HT1080 (cell line): ENCODE measurements at places on chromosomes 12 and 14. TPM values are rescaled to one million over a fixed set of nuclear protein-coding genes. Genes with fewer than 3 reads are reported as not detected.
A peak's percentile ranks its signal among the peaks of the same experiment; 100 is the strongest.

DNA sequence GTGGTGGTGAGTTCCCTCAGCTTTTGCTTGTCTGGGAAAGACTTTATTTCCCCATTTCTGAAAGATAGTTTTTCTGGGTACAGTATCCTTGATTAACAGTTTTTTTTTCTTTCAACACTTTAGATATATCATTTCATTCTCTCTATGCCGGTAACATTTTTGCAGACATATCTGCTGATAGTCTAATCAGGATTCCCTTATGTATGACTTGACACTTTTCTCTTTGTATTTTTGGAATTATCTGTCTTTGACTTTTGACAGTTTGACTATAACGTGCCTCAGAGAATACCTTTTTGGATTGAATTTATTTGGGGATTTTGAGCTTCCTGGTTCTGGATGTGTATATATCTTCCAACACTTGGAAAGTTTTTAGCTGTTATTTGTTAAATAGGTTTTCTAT is 234.8 kb upstream of the PRICKLE1 start:
- DNase-seq, result no peak

The RERGL gene
- total RNA-seq, result not detected in 2 replicates

- DNase-seq, result no peak
Observed at GRCh38 chr12:52336641-52337040, 15.4 kb upstream of the KRT83 start.

DNA sequence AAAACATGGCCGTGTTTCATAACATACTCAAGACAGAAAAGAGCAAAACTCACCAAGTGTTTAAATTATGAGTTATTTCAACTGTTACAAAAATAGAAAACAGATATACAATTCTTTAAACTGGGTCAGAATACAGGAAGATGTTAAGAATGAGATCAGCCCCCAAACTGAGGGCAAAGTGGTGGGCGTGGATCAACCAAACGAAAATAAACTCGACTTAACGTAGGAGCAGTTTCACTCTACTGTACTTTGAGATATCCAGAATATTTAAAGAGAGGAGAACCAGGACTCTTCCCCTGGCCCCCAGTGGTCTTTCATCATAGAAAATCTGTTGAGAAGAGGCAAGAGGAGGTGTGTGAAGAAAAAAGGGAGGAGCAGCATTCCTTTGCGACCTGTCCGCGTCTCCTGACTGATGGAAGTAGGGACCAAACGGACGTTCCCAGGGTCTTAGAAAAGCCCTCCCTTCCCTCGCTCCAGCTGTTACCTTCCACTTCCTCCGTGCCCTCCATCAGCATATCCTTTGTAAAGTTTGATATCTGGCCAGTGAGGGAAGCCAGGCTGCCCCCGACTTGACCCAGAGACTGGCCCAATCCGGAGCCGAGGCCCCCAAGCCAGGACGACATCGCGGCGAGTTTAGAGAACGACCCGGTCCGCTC is 668 bp downstream of the TRIP11 start:
- peak; percentile 81 for DNase-seq

- no peak for DNase-seq
Observed at GRCh38 chr14:44767646-44768173, 194.0 kb downstream of the KLHL28 start.

DNA sequence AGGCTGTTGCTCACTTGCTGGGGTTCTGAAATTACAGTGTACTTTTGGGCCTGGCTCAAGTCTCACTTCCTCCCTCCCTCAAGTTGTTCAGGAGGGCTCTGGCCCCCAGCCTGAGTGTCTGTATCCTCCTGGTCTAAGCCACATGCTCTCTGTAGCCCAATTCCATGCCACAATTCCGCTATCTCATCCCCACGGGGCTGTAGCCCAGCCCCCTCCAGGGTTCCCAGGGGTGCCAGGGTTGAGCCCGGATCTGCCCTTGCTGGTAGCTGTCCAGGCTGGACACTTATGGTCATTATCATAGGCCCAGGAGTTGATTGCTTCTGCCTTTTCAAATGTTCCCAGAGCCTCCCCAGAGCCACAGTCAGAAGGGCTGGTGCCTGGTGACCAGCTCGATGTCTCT is 65.3 kb downstream of the PRIMA1 start:
- no peak for DNase-seq

GRCh38 chr14:56881181-56881580 is 70.9 kb upstream of the OTX2 start:
- no peak for DNase-seq

GRCh38 chr12:92656911-92657310 is 45.9 kb upstream of the PLEKHG7 start:
- DNase-seq, result no peak

DNA sequence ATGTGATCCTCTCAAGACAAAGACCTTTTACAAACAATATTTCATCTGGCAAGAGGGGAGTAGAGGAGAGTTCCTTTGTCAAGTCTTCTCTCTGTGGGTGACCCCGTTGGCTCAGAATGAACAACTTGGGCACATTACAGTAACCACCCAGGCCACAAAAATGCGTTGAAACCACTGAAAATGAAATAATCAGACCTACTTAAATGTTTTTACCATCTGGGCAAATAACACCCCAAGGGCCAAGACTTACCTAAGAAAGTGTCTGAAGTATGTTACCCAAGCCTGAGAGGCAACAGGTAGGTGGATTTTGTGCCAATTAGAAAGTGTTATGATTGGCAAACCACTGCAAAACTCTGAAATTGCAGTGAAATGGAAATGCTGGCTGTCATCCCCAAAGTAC is 1.3 kb downstream of the TC2N start:
- peak; percentile 27 for DNase-seq

The RNU4-1 gene
- total RNA-seq, result not detected in 2 replicates

DNA sequence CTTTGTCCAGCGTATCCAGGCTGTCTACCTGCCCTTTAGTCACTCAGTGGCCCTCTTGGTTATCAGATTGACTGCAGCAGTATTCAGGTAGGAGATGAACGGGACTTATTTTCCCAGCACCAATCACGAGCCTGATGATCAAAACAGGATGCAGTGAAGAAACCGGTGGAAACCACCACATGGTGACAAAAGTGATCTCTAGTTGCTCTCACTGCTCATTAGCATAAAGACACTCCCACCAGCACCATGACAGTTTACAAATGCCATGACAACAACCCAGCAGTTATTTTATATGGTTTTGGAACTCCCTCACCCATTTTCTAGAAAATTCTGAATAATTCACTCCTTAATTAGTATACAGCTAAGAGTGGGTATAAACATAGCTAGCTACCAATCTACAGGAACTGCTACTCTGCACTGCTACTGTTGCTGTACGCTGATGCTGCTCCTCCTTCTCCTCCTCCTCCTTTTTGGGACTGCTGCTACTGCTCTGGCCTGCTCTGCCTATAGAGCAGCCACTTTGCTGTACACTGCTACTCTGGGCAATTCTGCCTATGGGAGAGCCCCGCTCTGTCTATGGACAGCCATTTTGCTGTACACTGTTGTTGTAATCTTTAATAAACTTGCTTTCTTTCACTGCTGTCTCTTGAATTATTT is 142.5 kb upstream of the SSTR1 start:
- DNase-seq, result peak; percentile 30

DNA sequence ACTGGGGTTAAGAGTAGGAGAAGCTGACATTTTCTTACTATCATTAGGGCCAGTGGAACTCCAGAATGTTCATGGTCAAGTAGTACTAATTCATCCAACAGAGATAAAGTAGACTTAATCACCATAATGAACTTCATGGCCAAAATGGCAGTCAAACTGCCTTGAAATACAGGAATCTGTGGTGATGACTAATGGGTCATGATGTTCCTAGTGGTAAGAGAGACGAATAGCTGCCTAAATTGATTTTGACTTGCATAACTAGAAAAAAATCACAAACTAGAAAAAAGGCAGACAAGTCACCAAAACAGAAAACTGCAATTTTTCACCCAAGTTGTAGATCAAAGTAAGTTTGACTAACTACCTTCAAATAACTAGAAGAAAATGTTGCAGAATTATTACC is 138.5 kb downstream of the MGAT4C start:
- DNase-seq, result peak; percentile 11

GRCh38 chr14:70113211-70113610 is 75.5 kb downstream of the SLC8A3 start:
- no peak for DNase-seq

The LRFN5 gene
- 0.37 TPM in 1 of 2 replicates, not detected in the other for total RNA-seq

The ASB2 gene
- not detected in 2 replicates for total RNA-seq

- DNase-seq, result no peak
Observed at GRCh38 chr12:15320881-15321280, 1.4 kb upstream of the PTPRO start.

DNA sequence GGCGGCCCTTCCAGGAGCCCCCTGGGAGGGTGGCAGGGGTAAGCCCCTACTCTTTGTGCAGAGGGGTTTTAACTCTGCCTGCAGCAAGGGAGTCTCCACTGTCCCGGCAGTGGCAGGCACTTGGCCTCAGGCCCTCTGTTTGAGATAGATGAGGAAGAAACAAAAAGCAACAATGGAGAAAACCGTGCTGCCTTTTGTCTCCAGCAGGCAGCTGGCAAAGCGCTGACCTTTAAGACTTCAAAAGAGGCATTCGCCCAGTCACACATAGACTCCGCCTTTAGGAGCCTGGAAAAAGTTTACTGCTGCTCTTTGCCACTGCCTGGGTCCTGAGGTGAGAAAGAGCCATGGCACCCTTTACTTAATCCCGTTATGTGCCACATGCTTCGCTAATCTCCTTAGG is 158.2 kb upstream of the NTF3 start:
- no peak for DNase-seq

The ACRBP gene
- not detected in 2 replicates for total RNA-seq

DNA sequence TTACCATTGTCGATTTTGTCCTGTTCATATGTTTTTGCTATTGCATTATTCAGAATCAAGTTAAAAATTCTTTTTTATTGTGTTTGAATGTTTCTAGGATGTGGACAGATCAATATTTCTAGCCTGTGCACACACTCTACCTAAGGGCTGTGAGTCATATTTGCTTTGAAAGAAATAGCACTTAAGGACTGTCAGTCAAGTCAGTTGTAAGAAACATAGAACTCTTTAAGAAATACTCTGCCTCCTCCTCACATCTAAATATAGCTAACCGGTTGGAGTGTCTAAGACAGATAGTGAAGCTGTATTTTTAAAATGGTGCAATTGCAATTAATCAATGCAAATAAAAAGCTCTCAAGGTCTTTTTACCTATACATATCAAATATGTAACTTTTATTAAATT is 17.9 kb upstream of the MGST1 start:
- DNase-seq, result no peak

The PDE3A gene
- total RNA-seq, result 0.40 and 0.43 TPM in 2 replicates

DNA sequence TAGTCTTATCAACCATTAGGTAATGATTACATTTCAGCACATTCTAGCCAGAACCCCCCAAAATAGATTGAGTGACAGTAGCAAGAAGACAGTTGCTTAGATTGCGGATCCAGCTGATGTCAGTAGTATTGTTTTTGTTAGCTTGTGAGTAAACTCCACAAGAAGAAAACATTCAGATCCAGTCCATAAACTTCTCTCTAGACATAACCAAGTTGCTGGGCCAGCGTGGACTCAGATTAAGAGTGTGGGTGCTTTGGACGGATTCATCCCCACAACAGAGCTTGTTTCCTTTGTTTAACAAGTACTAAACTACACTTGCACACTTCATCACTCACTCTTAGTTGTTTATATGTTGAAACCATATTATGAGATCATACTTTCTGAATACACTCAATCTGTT is 293.4 kb downstream of the NPAS3 start:
- DNase-seq, result no peak

The EML1 gene
- total RNA-seq, result 4.6 and 8.1 TPM in 2 replicates

The GXYLT1 gene
- total RNA-seq, result 12.8 and 14.5 TPM in 2 replicates

The PSMC1 gene
- total RNA-seq, result 347 and 425 TPM in 2 replicates

The CCDC177 gene
- total RNA-seq, result not detected in 2 replicates

GRCh38 chr12:80798281-80798680 is 81.6 kb downstream of the MYF5 start:
- no peak for DNase-seq

DNA sequence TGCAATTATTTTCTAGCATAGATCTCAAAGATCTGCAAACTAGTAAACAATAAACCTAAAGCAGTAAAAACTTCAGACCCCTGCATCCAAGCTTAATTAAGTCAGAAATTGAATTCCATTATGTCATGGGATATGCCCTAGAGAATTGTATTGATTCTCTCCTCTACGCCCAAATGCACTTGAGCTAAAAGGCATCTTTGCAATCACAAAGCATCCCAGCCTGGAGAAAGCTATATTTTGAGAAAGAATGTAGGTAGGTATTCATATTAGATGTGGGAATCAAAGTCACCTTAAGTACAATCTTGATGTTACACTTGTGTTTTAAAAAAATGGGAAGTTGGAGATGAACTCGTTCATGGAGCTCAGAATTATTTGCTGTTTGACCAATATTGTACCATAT is 386.7 kb downstream of the ADAMTS20 start:
- DNase-seq, result no peak

- peak; percentile 31 for DNase-seq
Observed at GRCh38 chr14:74275241-74275841, 27.4 kb downstream of the ABCD4 start.

- peak; percentile 8 for DNase-seq
Observed at GRCh38 chr14:59847711-59848110, 22.9 kb downstream of the RTN1 start.

DNA sequence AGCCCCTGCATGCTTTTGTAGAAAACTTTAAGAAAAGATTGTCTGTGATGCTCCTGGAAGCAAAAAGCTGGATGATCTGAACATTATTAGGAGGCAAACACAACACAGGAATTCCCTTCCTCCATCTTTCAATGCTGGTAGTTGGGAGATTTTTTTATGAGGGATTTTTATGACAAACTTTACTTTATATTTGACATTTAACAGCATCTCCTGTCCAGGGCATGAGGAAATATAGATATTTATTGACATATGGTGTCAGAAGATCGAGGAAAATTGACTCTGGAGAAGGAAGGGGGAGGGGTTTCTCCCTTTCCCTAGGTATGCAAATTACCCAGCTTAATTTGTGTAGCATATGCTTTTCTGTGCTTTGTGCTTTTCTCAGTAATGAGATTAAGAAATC is 37.8 kb upstream of the CISTR start:
- DNase-seq, result no peak

- peak; percentile 93 for DNase-seq
Observed at GRCh38 chr14:68137704-68138619, 318.4 kb downstream of the RAD51B start.

- DNase-seq, result no peak
Observed at GRCh38 chr12:80271780-80272179, 172.3 kb upstream of the PTPRQ start.

- peak; percentile 97 for DNase-seq
Observed at GRCh38 chr12:121033625-121034349, 5.3 kb downstream of the OASL start.

The DLK1 gene
- not detected in 2 replicates for total RNA-seq

- no peak for DNase-seq
Observed at GRCh38 chr14:60636879-60637478, 12.3 kb downstream of the SIX1 start.

DNA sequence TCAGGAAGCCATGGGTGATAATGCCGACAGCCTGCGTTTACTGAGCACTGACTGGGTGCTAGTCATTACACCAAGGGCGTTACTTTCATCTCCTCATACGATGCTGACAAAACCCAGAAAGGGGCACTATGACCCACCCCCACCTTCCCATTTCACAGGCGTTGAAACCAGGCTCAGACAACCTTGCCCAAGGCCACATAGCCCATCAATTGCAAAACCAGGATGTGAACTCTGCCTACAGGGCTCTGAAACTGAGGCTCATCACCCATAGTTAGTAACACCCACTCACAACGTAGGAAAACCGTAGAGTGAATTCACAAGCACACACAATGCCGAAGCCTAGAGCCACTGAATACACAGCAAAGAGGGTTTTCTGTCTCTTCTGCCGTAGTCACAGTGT is 119.9 kb downstream of the RIMBP2 start:
- DNase-seq, result no peak

GRCh38 chr12:130559806-130560205 is 156.3 kb downstream of the RIMBP2 start:
- no peak for DNase-seq
